Stimulated activated CD8-positive, alpha-beta memory T cell treated with anti-CD3 and anti-CD28 coated beads, Interleukin-7, amount 100 ng/mL, for 1 hour (primary cell): ENCODE measurements at places on chromosomes 11 and 22.

GRCh38 chr11:638631-639331 is 1.7 kb downstream of the DRD4 start:
- no peak for DNase-seq

DNA sequence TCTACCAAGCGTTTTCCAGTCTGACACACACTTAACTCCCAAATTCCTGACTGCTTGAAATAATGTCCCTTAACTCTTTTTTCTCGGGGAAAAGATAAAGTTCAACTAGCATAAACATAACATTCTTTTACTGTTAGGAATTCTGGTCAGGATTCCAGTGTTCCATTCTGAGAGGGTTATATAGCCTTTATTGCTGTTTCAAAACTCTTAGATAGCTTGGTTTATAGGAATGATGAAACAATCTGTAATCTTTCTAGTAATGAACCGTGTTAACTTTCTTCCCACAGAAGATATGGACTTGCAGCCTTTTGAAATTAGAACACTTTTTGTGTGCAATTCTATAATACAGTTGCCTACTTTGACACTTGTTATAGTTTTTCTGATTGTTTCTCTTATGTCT is 8.6 kb downstream of the REXO2 start:
- DNase-seq = no peak

DNA sequence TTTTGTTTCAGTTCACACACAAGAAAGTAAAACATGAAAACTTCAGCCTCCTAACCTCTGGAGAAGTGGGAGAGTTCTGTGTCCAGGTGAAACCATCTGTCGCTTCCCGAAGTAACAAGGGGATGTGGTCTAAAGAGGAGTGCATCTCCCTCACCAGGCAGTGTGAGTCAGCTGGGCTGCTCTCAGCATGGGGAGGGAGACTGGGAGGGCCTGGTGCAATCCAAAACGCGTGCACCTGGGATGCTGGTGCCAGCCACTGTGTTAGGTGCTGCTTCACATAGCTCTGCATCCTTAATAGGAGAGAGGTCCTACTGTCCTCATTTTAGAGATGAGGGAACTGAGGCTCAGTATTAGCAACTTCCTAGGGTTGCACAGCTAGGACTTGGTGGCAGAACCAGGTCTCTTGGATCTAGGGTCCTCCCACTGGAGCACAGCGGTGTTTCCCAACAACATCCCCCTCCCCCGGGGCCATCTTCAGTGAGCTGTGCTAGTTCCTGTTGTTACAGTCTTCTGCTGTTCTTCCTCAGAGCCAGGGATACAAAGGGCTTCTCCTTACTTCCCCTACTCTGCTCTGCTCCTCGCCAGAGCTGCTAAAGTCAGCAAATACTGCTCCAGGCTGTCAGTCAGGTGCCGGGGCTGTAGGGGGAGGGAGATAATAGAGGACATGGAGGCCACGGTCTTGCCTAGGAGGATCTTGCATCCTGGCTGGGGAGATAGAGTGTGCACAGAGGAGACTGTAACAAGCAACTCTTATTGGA is 8.0 kb downstream of the IL10RA start:
- DNase-seq = no peak

DNA sequence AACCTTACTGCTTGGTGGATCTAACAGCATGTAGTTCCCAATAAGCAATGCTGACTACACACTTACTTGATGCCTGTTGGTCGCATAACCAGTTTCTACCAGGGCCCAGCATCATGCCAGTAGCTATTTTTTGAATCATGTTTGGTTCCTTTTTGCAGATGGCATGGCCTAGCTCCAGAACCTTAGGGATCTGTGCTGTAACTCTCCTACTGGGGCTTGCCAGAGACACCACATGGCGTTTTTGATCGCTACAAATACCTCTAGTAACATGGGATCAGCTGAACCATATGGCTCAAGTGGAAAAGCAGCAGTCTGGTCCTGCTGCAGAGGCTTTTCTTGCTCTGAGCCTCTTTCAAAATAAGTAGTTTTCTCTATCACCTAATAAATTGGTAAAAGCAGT is 654.6 kb upstream of the API5 start:
- no peak for DNase-seq

GRCh38 chr11:64569300-64569970 is 21.6 kb upstream of the SLC22A12 start:
- no peak for DNase-seq

DNA sequence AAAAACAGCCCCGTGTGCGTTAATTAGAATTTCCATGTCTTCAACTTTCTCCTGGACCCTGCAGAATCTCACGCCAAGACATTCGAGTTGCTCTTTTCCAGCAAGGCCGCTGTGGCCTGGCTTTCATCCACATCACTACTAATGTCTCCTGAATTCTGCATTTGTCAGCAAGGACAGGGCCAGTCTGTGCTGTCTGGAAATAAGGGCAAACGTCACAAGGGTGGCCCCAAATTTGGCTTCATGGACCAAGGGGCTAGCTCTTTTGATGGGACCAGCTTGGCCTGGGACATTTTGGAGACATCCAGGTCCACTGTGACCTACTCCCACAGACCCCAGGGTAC is 33.4 kb downstream of the KCNQ1OT1 start:
- DNase-seq = no peak

GRCh38 chr22:48275412-48275811 is 1513.0 kb downstream of the TBC1D22A start:
- DNase-seq = no peak

GRCh38 chr11:106917973-106918372 is 100.3 kb downstream of the GUCY1A2 start:
- no peak for DNase-seq

GRCh38 chr22:24553597-24554312 is 1.2 kb downstream of the GUCD1 start:
- no peak for DNase-seq

DNA sequence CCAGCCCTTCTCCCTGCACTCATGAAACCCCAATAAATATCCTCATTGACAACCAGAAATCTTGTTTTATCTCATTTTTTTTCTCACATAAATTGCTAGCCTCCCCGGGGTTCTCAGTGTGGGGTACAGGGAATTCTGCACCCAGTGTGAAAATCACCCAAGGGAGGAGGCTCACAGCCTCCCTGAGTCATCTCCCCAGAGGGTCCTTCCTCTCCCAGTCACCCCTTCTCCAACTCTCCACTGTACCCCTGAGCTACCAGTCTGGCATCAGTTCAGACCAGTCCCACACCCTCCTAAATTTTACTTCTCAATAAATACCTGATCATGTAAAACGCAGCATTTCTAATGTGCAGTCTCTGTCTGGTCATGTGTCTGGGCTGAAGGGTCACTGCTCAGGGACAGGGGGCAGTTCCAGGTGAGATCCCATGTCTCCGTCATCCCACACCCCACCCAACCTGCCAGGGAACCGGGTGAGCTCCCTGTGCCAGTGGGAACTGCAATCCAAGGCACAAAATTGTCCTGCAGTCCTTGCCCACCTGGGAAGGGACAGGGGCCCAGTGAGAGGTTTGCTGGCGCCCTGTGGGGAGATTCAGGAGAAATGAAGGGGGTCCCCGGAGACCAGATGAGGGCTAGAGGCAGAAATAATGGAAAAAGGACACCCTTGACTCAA is 8.3 kb downstream of the IGLL5 start:
- no peak for DNase-seq

- DNase-seq = no peak
These were observed 84.0 kb upstream of the RTL6 start for GRCh38 chr22:44582016-44582415.

DNA sequence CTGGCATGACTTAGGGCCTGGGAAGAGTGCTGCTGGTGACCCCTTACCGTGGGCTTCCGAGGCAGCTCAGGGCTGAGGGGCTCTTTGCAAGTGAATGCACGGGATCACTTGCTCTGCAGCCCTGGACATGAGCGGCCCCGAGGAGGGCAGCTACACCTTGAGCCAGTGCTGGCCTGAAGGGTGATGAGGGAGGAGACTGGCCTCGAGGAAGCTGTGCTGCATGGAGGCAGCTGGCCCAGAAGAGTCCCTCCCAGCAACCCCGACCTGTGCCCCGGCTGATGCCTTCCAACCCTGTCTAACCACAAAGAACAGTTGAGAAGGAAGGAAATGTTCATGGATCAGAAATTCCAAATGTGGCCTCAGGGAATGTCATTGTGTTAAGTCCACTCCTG is 45.2 kb downstream of the TBX1 start:
- DNase-seq = no peak

DNA sequence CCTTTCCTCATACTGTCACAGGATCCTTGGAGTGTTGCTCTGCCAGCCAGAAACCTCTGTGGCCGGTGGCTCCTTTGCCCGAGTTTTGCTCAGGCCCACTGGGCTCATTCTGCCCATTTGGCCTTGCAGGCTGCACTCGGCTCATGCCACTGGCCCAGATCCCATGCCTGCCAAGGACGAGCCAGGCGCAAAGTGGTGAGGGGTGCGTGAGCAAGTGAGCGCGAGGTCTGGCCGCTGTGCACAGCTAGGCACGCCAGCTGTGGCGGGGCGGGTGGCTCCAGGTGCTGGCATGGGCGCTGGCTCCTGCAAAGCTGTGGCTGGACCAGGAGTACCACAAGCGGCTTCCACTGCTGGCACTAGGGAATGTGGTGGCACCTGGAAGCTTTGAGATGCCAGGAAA is 2.8 kb upstream of the RNF141 start:
- DNase-seq = no peak

DNA sequence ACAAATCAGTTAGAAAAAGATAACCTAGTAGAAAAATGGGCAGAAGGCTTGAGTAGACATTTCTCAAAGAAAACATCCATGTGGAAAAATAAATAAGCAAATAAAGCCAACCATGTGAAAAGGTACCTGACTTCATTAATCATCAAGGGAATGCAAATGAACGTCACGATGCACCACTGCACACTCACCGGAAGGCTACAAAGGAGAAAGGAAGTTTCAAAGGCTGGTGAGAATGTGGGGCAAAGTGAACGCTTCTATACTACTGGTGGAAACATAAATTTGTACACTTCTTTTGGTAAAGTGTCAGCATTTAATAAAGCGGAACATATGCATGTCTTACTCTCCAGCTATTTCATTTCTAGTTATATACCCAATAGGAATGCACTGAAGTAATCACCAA is 166.8 kb downstream of the CSNK2A3 start:
- no peak for DNase-seq
